ENCODE measurements at places on chromosomes 7 and 10.

- no peak for DNase-seq
These were observed 19.0 kb upstream of the TRIM56 start for GRCh38 chr7:101066141-101066832.

DNA sequence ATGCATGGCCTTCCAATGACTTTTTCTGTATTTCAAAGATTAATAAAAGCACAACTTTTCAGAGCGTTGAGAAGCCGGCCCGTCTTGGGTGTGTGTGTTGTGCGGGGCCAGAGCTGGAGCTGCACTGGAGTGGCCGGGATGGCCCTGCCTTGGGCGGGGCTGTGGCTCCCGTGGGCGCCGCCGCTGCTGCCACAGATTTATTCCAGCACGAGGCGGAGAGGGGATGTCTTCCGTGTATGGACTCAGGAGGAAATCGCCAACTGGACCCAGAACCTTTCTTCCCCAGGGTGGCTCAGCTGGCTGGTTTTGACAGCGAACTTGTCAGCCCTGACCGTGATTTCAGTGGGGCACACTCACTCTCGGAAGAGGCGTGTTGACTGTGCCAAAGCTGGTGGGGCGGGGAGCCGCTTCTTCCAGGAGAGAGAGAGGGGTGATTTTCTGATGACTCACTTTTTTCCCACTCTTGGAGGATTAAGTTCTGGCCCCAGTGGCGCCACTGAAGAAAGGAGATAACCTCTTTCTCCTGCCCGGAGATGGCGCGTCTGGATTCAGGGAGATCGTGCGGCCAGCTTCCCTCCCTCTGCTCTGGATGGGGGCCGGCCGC lies 72.4 kb downstream of the DNAJB6 start:
- no peak for DNase-seq

DNA sequence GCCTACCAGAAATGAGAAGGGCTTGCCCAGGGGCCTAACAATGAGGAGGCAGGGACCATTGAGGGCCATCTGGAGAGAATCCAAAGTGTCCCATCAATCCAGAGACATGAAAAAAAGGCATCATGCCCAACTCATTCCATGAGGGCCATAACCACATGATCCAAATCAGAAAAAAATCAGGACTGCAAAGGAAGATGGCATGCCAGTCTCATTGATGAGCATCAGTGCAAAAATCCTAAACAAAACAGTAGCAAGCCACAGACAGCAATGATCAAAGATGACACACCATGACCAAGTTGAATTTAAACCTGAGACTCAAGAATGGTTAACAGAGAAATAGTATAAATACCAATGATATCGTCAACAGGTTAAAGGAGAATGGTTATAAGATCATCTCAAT lies 7.0 kb upstream of the CYP3A4 start:
- no peak for DNase-seq

DNA sequence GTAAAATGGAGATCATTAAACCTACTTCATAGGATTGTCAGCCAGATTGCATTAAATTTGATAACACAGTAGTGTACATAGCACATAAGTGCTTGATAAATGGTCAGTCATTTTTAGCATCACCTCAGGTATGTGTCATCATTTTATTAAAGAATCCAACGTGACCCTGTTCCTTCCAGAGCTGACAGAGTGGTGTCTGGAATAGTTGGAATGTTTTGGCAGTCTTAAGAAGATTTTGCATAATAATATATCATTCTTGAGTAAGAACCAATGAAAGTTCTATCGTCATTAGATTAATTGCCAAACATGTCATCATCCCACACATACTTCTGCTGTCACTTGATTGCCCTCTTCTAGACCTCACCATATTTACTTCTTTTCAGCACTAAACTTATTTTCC lies 451.4 kb upstream of the POM121L12 start:
- DNase-seq = no peak

GRCh38 chr10:114825513-114826253 lies 4.1 kb downstream of the FHIP2A start:
- DNase-seq = peak; percentile 51

GRCh38 chr7:137670222-137671064 lies 176.3 kb downstream of the DGKI start:
- DNase-seq = no peak

GRCh38 chr10:133464582-133465031 lies 10.9 kb downstream of the SCART1 start:
- DNase-seq = no peak

DNA sequence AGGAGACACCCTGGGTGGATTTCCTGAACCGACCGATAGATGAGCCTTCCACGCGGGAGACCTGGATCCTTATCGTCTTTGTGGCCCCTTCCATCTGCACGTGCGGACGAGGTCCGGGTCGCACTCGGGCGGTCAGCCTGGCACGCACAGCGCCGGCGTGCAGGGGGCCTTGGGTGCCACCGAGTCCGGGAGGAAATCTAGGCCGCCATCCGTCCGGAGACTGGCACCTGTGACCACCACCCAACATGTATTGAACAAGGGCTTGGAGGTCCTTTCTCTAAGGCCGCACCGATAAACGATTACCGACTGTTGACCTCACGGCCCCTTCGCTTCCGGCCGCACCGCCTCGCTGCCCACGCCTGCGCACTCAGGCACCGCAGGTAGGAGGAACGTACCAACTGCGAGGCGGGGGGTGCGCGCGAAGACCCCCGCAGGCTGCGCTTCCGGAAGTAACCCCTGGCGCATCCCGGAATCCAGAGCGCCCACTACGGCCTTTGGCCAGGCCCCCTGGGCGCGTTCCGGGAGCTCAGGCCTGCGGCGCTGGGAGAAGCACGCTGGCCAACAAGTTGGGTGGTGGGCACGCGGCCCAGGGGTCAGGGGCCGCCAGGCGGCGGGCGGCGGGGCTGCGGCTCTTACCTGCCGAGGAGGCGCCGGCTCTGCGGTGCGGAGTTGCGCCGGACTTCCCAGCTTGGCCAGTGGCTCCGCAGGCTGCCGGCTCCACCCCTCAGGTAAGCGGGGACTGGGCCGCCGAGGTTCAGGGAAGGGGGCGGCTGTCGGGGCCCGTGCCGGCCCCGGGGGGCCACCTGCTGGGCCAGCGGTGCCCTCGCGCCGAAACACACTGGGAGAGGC lies at the start of the genes ACTR3C and LRRC61:
Gene ACTR3C, minus strand, starts transcription at position 713 of the 849 bp plus-strand sequence. CDS start 28,249 bp downstream, outside the sequence.
Gene LRRC61, plus strand, starts transcription at position 523 of the 849 bp plus-strand sequence. CDS start 13,507 bp downstream, outside the sequence.
- DNase-seq = no peak

DNA sequence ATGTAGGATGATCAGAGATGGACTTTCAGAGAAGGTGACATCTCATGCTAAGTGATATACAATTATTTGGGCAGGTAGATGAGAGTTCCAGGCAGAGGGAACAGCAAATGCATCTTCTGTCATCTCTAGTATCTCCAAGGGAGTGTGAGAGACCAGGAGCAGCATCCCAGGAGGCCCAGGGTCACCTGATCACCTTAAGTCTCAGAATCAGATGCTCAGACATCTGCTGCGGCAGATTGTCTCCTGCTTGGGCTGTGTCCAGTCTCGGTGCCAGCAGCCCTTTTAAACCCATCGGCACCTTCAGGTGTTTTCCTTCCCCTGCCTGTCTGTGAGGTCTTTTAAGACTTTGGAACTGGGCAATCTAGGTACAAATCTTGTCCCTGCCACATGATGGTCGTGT lies 690.6 kb downstream of the LRMDA start:
- DNase-seq = no peak

GRCh38 chr7:157054927-157055326 lies 44.5 kb upstream of the MNX1 start:
- no peak for DNase-seq

DNA sequence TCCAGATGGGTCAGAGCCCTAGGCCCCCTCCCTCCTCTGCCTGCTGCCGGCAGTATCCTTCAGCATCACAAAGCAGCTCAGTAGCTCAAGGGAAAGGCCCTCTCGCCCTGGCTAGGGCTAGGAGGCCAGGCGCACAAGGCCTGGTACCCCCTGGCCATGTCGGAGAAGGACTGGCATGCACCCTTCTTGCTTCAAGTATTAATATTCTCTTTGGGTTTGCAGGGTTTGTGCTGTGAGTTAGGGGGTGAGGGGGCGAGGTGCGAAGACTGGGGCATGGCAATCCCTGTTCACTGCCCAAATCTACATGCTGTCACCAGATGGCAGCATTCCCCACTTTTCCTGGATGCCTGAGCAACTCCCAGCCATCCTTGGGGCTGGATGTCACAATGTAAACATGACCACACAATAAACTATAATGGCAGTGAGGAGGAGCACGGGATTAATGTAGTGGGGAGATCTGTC lies 105.2 kb downstream of the NEURL1 start:
- peak; percentile 75 for DNase-seq

- no peak for DNase-seq
These were observed 139.9 kb downstream of the CFTR start for GRCh38 chr7:117619681-117620080.

Data from NCI-H460 (cell line).